ENCODE measurements at places on chromosomes 16 and 17.

DNA sequence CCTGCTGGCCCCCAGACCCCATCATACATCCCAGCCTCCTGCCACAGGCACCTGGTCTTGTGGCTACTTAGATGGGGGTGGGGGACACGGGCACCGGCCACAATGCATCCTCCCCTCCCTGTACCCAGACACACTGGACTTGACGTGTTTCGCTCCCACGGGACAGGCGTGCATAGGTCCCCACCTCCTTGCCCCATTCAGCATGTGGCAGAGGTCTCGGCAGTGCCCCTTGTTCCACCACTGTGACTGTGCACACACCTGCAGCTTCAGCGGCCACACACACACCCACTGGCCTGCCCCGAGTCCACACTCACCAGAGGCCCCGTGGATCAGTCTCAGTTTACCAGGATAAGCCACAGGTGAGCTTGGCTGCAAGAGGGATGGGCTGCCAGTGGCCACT is 109.6 kb downstream of the ENGASE start:
- DNase-seq: no peak

DNA sequence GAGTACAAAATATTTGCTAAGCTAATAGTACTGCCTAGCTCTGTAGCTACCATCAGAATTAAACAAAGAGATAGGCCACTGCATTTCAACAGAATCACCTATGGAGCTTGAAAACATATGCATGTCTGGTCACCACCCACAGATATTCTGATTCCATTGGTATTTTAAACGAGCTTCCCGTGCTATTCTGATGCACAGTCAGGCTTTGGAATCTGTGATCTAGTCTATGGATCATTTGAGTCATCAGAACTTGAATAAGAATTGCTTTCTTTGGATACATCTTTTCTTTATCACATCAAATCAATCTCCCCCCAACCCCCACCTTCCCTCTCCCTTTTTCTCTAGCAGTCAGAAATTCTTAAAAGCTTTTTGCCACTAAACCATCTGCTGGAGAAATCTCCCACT is 124.7 kb downstream of the NPIPB5 start:
- DNase-seq: no peak

- DNase-seq: no peak
Observed at GRCh38 chr16:14338969-14339368, 267.9 kb downstream of the MRTFB start.

- no peak for DNase-seq
Observed at GRCh38 chr16:81786868-81787267, 7.8 kb downstream of the PLCG2 start.

DNA sequence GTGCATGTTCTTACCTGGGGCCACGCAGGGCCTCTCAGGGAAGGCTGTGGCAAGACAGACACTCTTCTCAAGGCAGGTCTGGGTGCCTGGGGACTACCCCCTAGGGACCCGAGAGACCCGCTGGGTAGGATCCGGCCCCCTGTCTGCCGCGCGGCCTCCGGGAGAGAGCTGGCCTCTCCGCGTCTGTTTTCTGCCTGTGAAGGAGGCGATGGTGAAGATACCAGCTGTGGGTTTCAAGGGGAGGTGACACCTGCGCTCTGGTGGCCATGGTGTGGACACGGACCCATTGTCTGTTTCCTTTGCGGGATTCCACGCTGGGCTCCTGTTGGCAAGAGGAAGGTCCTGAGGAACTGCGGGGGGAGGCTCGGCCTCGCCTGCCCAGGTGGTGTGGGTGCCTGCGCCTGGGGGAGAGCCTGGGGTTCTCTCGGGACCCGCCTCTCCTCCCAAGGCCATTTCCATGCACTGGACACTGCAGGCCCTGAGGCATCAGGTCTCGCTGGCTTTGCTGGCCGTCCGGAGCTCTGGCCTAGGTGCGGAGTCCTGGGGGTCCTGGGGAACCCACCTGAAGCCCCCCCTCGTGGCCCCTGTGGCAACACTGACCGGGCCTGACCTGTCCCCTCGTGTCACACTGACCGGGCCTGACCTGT is 12.2 kb upstream of the METRNL start:
- no peak for DNase-seq

GRCh38 chr17:32265192-32265923 is at the start of gene RHBDL3:
Gene RHBDL3 (plus strand): TSS chr17:32265832. CDS start chr17:32266190, 358 bp downstream.
- DNase-seq: no peak

DNA sequence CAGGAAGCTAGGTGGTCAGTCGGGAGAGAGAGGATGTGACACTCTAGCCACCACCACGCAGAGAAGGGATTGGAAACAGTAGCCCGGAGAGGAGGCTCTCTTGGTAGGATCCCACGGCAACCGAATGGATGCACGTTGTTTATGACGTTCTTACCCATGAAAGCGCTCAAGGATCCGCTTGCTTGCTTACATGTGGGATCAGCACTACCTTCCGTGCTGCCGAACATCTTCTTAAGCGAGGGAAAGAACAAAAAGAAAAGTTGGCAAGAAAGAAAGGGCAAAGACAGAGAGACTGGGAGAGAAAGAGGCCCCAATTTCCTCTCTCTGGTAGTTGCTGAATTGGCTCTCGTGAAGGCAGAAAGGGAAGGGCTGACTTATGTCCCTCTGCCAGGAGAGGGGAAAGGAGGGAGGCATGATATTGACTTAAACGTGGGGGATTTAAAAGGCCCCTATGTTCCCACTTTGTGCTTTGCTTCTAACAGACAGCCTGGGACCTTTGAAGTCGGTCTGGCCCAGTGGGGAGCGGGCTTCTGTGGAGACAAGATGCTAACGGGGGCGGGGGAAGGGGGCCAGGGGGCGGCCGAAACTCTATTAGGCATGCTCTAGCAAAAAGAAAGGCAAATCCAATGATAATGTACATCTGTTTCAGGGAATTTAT is 35.4 kb downstream of the SNX20 start:
- no peak for DNase-seq

DNA sequence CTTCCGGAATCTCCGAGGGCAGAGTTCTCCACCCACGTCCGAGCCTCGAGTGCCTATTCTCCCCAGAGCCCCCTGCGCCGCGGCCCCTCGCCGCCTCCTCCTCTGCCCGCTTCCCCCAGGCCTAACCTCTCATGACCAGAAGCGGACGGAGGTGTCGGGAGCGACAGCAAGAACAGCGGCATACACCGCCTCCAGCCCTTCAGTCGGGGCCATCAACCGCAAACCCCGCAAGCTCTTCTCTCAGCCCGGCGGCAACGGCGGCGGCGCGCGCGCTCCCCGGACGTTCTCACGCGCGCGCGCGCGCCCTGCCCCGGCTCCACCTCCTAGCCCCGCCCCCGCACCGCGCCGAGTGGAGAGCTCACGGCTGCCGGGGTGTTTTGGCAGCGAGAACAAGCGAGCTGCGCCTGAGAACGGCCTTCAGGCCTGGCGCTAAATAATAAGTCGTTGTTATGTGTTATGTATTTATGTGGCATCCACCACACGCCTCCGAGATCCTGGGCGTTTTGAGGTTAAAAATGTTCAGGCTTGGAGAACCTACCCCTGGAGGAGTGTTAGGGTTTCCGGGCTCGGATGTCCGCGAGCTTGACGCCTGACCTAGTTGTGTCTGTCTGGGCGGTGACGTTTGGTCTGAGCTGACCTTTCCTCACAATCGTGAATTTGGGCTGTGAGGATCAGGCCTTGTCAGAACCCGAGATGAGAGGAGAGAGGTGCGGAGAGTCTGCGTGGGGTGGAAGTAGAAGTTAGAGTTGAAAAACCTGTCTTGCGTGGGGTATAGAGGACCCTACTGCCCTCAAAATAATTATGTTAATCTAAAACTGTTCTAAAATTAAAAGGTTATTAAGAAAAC is at the start of gene RNFT1:
Gene RNFT1, minus strand, starts transcription at position 259 of the 847 bp plus-strand sequence. Its CDS starts 77 bp downstream, at position 182.
- DNase-seq: peak; percentile 27

DNA sequence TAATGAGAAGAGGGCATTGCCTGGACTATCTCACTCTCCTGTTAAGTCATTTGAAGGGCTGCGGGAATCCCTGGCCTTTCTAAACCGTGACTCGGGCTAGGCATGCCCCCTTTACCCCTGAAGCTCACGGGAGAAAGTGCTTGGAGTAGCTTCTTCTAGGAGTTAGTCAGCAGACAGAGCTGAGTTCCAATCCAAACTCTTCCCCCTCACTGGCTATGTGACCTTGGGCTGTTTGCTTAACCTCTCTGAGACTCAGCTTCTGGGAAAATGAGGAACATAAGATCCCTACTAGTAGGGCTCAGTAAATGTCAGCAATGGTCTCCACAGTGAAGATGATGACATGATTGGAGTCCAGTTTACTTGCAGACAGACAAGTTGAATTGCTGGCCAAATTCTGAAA is 5.7 kb upstream of the B9D1 start:
- no peak for DNase-seq

- DNase-seq: no peak
Observed at GRCh38 chr17:42422412-42422957, 571 bp downstream of the CAVIN1 start.

- no peak for DNase-seq
Observed at GRCh38 chr17:55360971-55361370, 60.7 kb downstream of the MMD start.

DNA sequence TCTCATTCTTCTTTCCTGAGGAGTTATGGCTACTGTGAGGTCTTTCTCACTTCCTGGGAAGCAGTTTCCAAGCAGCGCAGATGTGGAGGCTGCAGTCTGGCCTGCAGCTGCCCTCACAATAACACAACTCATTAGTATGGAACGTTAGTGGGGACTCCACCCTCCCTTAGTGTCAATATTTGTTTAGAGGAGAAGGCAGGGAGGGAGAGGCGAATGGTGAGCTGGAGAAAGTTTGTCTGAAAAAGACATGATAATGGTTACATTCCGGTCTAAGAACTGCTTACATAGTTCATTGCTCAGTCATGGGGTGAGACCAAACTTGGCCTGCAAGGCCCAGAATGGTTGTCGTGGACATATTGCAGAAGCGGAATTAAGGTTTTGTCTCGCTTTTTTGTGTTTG is 170.2 kb downstream of the HS3ST3B1 start:
- no peak for DNase-seq

GRCh38 chr17:65741710-65742109 is 180.3 kb upstream of the AXIN2 start:
- DNase-seq: no peak

GRCh38 chr17:75404223-75404730 is 1.2 kb downstream of the GRB2 start:
- DNase-seq: no peak

DNA sequence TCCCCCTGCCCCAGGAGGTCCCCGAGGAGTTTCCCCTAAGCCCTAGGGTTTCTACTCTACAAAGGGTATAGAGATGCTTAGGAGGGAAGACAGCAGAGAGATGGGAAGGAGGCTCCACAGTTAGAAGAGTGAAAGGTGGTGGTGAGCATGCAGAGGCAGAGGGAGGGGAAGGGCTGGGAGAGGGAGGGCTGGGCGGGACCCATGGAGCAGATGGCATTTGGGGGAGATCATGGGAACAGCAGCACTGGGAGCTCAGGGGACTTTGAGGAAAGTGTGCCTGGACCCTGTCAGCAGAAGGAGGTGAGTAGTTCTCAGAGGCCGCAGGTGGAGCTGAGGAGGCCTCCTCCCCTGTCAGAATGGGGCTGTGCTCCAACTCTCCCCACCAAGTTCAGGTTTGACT is 650 bp upstream of the OTOP3 start:
- DNase-seq: no peak

GRCh38 chr17:29250666-29251065 is 4.0 kb downstream of the CRYBA1 start:
- no peak for DNase-seq

DNA sequence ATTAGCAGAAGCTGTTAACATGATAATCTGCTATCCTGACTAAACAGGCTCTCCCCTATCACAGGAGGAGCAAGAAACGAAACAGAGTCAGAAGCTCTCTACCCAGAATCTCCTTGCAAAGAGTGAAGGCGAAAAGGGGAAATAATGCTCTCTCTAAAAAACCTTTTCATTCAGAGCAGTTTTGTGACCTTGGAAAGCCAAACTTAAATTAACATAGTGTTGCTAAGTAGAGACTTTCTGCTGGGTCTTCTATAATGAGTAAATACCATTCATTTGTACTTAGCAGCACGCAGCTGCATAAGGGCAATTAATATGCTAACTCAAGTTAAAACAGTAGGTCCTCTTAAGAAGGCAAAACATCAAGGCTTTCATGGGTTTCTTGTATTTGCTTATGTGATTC is 101.7 kb upstream of the GPR139 start:
- no peak for DNase-seq

DNA sequence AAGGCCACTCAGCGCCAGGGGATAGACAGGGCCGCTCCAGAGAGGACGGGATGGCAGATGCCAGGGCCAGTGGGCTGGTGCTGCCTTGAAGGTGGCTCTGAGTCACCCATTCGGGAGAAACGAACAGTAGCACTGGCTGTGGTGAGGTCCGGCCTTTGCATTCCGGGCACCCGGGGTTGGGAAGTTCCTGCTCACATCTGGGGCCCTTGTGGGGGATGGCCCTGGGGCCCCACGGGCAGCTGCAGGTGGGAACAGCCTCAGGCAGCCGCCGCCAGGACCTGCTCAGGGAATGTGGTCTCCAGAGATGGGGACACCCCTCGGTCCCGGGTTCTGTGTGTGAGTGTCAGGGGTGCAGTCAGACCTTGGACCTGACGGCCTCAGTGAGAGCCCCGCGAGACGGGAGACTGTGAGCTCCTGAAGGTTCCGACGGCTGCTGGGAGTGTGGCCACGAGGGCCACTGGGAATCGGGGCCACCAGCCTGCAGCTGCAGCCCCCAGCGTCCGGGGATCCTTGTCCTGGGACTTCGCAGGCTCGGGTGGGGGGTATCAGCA is 1.4 kb downstream of the CBFA2T3 start:
- DNase-seq: no peak

- DNase-seq: peak; percentile 18
Observed at GRCh38 chr16:19113577-19114358, at the start of gene ITPRIPL2. Gene ITPRIPL2 (plus strand): TSS chr16:19113964. CDS start chr16:19114462, 498 bp downstream.

GRCh38 chr17:12320286-12320685 is 299.6 kb downstream of the MAP2K4 start:
- DNase-seq: no peak

GRCh38 chr16:75250809-75251279 is 580 bp downstream of the BCAR1 start:
- DNase-seq: no peak

DNA sequence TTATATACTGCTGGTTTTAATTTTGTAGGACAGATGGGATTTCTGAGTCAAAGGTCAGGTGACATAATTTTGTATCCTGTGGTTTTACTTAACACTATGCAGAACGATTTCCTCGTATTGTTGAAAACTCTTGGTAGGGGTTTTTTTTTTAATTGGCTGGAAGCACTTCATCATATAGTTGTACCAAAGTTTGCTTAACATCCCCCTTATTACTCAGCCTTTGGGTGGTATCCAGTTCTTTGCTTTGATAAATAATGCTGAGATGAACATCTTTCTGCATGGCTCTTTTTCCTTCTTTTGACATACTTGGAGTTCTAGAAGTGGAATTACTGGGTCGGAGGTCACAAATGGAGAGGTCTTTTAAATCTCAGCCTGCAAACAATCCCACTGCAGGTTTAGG is 419.1 kb downstream of the MAF start:
- DNase-seq: no peak

DNA sequence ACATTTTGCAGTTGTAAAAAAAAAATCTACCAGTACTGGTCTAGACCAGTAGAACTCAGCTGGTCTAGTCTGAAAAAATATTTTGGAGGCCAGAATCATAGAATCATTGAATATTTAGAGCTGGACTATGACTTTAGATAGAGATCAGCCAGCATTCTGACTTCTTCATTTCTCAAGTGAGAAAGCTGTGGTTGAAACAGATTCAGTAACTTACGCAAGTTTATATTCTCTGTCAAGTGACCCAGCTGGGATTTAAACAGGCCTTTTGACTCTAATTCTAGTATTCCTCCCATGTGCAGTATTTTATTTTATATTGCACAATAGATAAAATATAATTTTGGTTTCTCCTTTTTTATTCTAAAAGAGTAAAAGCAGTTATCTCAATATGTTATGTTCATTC is 4.9 kb downstream of the TNRC6A start:
- no peak for DNase-seq

Data from epithelial cell of proximal tubule (primary cell).